ENCODE measurements at places on chromosomes 3 and 15.

GRCh38 chr3:69209413-69209812 is 87.0 kb upstream of the LMOD3 start:
- no peak for DNase-seq

DNA sequence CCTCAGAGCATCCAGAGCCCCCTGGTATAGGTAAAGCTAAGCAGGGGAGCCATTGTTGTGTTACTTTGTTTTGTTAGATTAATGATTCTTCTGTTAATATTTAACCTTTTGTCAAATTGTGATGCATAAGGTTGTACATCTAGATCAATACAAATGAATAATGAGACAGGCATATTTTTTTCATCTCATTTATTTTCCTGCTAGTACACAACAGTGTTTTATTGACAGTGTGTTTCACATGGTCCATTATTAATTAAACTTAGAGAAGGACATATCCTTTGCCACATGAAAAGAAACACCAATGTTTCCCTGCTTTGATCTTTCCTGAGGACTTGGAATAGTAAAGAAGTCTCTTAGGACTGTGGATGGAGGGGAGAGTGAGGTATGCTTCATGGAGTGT is 543.6 kb upstream of the CFAP20DC start:
- no peak for DNase-seq

DNA sequence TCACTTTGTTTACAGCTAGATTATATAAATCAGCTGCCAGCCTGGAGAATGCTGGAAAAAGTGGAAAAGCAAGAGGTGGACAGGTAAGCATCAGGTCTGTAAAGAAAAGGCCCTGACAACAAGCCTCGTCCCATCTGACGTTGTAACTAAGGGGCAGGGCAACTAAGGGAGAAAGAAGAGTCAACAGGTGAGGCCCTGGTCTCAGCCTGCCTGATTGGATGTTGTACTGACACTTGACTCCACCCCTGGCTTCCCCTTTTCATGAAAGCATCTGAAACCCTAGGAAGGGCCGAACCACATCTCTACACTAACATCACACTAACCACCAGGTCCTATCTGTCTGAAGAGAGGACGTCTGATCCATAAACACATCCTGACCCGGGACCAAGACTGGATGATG is 357.6 kb upstream of the CFAP20DC start:
- DNase-seq = no peak

- DNase-seq = no peak
Observed at GRCh38 chr15:36090286-36090946, 489.0 kb upstream of the CDIN1 start.

DNA sequence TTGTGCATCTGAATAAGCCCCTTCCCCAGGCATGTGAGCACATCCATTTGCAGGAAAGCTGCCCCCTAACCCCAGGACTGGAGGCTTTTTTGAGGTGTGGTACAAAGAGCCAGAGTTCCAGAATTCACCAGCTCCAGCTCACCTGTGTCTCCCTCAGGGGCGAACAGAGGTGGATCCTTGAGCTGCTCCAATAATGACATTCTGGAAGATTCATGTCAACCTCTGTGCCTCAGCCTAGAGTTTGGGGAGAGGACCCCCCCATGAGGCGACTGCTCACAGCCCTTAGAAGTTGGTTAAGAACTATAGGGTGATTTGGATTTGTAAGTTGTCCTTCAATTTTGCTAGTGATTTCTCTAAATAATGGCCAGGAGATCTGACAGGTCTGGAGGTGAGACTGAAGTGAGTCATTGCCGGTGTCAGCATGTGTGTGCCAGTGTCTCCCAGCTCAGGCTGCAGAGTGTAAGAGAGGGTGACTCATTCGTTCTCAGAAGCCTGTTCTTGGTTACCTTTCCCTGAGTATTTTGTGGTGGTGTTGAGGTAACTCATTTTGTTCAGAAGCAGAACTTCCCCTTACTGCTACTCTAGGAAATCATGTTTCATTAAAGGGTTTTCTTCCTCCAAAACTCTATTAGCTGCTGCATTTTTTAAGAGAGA is 136.9 kb upstream of the TOPAZ1 start:
- DNase-seq = no peak

DNA sequence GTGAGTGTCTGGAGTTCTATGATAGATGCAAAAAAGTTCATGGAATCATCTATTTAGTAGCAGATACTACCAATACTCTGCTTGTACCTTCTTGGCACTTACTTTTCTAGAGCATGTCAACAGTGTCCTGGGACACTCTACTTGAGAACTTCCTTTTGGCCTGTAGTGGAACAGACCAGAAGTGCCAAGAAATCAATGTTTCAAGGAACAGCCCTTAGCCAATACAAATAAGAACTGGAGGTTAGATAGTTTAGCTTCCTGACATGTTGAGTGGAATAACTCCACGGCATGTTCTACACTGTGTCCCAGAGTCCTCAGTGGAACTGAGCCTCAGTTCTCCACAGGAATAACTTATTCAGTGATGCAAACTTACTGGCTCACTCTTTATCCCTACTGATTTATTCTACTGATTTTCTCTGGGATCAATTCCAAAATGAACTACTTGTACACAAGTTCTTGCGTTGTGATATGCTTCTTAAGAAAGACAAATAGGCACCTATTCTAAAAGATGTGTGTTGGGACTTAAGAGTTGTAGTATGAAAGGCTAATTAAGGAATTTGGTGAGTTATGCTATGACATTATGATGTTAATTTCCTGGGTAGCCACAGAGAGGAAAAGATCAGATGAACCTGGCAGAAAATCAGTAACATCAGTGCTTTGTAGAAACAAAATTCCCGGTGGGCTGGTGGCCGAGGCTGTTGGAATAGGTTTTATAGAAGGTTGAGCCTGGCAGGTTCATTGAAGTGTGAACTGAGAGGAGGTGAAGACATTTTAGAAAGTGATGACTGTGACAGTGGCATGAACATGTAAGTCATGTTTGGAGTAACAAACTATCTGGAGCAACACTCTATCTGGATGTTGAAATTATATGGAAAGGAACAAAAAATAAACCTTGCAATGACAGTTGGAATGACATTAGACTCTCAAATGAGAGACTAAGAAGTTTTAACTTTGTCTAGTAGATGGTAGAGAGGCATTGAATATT is 101.8 kb upstream of the RBMS3 start:
- DNase-seq = no peak

DNA sequence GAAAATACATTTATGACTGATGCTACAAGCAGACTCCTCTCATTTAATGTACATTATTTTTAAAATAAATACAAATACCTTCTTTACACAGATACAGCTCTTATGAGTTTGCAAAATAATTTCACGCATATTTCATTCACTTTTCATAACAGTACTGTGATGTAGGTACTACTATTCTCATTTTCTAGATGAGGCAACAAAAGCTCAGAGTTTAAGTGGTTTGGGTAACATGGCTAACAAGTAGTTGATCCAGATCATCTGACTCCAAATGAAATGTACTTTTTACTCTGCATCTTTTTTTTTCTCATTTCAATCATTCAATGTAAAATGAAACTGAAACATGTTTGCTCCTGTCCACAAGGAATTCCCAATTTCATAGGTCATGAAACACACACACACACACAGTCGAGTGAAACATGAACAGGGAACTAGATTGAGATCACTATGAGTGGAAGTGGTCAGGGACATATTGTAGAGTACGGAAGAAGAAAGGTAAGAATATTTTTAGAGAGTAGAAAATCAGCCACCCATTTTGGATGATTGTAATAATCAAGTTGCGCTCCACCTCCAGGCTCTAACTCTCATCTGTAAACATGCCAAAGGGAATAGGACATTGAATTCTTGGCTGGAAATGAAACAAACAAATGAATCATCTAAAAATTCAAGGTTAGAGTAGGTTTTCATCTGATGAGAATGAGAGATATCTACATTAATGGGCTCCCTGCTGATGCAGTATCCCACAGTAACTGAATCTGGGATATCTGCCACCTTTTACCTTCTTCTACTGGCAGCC is 92.4 kb downstream of the CLDN1 start:
- no peak for DNase-seq

DNA sequence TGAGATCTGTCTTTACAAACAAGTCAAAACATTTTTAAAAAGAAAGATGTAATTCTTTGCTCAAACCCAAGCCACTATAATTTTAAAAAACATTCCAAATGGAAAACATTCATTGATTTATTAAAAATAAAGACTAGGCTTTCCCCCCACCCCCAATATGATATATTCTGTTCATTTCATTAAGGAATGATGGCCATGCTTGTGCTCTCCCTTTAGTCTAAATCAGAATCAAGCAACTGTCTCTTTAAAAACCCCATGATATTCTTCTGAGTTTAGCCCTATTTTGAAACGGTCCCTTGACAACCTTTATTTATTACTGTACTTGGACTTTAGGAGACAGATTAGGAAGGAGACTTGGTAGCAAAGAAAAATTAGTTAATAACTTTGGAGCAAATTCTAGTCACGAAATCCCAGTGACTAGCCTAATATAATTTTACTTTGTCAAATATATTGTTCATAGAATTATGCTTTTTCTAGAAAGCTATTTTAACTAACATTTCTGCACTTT is 38.4 kb downstream of the TSC22D2 start:
- no peak for DNase-seq

GRCh38 chr3:57063032-57063431 is 2.6 kb downstream of the SPATA12 start:
- DNase-seq = no peak

GRCh38 chr3:116083683-116084082 is 361.6 kb downstream of the LSAMP start:
- DNase-seq = no peak

GRCh38 chr3:130849091-130849552 is 44.8 kb upstream of the ATP2C1 start:
- DNase-seq = no peak

DNA sequence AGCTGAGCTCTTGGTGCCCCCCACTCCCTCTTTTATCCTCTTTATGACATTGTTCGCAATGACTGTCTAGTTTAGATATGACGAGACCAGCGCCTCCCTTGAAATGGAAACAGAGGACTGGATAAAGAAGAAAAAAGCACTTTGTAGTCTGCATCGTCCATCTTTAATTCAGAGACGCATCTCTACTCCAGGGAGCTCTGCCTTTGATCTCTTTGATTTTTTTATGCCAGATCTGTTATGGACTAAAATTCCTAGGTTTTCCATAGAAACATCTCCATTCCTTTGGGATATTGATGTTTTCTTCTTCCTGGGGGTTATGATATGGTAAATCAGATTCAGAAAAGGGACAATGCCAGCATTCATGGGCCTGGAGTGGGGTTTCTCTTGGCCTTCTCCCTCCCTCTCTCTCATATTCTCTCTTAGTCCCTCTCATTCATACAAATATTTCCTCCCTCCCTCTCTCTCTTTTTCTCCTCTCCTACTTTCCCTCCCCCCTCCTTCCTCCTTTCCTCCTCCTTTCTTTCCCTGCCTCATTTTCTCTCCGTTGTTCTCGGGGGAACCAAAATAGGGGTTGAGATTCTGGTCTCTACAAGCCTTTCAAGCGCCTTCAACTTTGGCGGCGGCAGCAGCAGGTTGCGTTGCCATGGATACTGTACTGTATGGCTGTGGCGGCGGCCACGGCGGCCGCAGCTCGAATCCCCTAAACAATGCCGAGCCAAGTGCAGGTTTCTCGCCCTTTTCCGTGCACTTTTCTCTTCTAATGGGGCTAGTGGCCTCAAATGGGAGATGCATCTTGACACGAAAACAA is 45.5 kb downstream of the ZIC4 start:
- DNase-seq = no peak

- DNase-seq = peak; percentile 24
Observed at GRCh38 chr3:188956839-188957489, 214.8 kb upstream of the TPRG1 start.

DNA sequence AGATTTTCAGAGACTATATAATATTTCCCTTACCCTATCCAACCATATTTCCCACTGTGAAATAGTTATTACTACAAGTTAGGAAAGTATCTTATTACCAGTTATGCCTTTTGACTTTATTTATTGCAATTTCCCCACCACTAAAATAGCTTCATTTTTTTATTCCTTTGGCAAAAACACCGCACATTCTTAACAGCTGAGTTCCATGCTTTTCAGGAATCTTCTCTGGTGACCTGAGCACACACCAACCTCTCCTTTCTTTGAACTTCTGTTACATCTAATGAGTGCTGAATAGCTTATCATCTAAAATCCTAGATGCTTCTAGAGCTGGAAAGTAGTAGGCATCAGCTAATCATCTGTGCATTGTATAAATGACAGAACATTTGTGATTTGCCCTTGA is 99.1 kb downstream of the UBE2E2 start:
- DNase-seq = no peak

GRCh38 chr3:64533617-64534317 is 154.0 kb downstream of the ADAMTS9 start:
- peak; percentile 82 for DNase-seq

- no peak for DNase-seq
Observed at GRCh38 chr3:82938821-82939328, 1177.4 kb upstream of the GBE1 start.

- DNase-seq = no peak
Observed at GRCh38 chr3:119336823-119337222, 42.6 kb downstream of the ARHGAP31 start.

DNA sequence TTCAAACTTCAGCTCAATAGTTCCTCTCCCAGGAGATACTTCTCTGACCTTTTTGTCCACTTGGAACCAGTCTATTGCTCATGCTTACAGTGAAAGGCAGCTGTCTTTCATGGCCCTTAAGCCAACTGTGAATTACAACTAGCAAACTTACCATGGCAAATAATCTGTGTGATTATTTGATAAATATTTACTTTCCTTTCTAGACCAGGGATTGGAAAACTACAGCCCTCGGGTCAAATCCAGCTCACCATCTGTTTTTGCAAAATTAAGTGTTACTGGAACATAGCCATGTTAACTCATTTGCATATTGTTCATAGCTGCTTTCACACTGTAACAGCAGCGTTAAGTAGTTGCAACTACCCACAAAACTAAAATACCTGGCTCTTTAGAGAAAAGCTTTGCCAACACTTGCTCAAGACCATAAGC is 289.1 kb upstream of the MCTP2 start:
- no peak for DNase-seq

- no peak for DNase-seq
Observed at GRCh38 chr3:142077859-142078500, 71.4 kb downstream of the TFDP2 start.

DNA sequence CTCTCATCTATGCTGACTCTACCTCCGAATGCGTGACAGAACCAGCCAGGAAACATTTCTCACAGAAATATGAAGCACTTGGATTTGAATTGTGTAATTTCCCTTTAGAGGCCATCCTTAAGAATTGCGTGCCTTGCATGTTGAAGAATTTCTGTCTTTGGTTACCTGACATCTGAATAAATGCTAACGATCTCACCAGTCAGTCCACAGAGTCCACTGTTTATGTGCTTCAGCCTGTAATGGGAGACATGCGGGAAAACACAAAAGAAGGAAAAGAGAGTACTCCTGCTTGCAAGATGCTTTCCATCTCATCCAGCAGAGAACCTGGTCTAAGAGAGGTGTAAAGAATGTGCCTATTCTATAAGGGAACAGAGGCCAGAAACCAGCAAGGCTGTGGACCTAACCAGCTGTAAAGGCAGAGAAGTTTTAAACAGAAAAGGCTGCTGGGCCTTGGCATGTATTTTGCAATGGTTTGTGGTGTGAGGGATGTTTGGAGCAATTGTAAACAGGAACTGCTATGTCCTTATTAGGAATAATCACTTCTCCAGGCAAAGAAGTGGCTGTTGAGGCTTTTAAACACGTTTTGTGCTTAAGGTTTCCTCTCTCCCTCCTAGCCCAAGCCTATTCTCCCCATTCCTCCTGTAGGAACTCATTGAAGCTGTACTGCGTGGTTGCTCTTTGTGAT is 36.4 kb upstream of the BOC start:
- no peak for DNase-seq
